ENCODE measurements at places on chromosomes 3 and 15. TPM values are rescaled to one million over a fixed set of nuclear protein-coding genes. Genes with fewer than 3 reads are reported as not detected.

The IL12A gene
- total RNA-seq = 72.5 TPM

The OXTR gene
- total RNA-seq = 3.6 TPM

The NANOGP8 gene
- total RNA-seq = not detected

The MYO5C gene
- under 0.01 TPM for total RNA-seq

The FHIT gene
- total RNA-seq = 2.1 TPM

The CKMT1A gene
- not detected for total RNA-seq

The SLC35G2 gene
- 8.5 TPM for total RNA-seq

All from fibroblast of lung (primary cell).